Ammon's horn (tissue), 1 donor: ENCODE measurements at places on chromosomes 2 and 18.

GRCh38 chr2:5119046-5119445, 573.1 kb upstream of the SOX11 start:
- no peak for DNase-seq

DNA sequence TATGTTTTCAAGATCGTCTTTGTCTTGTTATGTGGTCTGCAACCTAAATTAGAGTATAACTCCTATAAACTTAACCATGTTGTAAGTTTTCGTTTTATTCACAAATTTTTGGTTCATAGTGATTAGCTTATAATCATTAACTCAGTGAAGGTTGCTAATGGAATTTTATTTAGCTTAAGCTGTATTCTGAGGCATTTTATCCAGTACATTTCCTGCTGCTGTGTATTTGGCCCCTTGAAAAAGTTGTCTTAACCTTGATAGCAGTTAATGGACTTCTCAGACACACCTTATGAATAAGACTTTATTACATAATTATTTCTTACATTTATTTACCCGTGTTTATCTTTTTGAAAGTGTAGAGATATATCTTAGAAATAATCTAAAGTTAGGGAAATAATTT, 20.5 kb downstream of the VAPA start:
- DNase-seq = no peak

DNA sequence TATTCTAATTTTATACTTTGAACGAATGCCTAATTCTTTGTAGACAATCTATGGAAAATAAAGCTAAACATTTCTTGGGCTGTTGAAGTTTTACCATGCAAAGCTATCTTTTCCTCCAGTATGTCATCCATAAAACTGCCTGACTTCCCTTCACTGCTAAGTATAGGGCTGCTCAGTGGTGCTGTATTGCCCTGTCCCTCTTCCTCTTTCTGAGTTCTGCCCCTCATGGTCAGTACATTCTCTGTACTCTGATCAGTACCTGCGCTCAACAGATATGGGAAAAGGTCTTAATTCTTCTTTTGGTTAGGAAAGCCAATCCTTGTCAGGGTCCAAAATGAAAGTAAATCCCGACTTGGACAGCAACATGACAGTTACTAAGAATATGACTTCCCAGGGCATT, 321.9 kb downstream of the RAD51AP2 start:
- no peak for DNase-seq

DNA sequence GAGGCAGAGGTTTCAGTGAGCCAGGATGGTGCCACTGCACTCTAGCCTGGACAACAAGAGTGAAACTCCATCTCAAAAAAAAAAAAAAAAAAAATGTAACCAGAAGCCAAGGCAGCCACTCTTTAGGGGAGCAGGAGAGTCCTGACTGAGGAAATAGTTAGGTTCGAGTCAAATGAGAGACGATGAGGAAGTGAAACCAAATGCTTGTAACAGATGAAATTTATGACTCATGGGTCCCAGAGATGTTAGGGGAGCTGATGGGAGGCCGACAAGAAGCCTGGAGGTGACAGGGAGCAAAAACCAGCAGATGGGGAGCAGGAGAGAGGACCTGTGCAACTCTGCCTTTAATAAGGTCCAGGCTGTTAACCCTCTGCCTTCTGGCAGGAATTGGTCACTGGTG, 756.1 kb upstream of the DDX18 start:
- no peak for DNase-seq

DNA sequence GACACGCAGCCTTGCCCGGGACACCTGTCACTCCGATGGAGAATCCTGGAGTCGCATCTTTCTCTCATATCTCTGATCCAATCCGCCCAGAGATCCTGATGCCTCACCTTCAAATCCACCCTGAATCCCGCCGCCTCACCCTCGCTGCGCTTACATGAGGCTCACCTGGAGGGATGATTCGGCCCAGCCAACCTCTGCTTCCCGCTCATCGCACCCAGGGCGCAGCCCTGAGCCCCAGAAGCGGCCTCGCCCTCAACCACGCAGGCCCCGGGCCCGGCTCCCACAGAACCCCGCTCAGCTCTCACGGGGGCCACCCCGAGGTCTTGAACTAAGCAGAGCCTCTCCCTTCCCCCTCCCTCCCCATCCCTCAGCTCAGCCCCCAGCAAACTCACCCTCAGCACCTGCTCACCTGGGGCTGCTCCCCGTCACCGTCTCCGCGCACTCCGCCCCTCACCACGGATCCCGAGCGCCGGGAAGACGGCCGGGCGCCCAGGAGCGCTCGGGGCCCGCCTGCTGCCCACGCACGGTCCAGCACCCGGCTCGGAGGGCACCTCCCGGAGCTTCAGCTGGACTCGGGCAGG, 160.0 kb downstream of the NDUFA10 start:
- DNase-seq = no peak

- no peak for DNase-seq
Observed at GRCh38 chr2:206971805-206972204, 32.5 kb downstream of the CPO start.

- no peak for DNase-seq
Observed at GRCh38 chr18:8962855-8963635, 139.5 kb upstream of the NDUFV2 start.

- DNase-seq = no peak
Observed at GRCh38 chr18:59540346-59540745, 156.9 kb downstream of the CCBE1 start.

- DNase-seq = no peak
Observed at GRCh38 chr2:168935810-168936581, 34.9 kb downstream of the G6PC2 start.
